ENCODE measurements at places on chromosomes 6 and 20. TPM values are rescaled to one million over a fixed set of nuclear protein-coding genes. Genes with fewer than 3 reads are reported as not detected.

GRCh38 chr6:158793432-158793831 is 25.7 kb downstream of the EZR start:
- DNase-seq, result no peak

Gene CBLN4
- not detected for polyA plus RNA-seq

Gene ARHGAP40
- polyA plus RNA-seq, result not detected

DNA sequence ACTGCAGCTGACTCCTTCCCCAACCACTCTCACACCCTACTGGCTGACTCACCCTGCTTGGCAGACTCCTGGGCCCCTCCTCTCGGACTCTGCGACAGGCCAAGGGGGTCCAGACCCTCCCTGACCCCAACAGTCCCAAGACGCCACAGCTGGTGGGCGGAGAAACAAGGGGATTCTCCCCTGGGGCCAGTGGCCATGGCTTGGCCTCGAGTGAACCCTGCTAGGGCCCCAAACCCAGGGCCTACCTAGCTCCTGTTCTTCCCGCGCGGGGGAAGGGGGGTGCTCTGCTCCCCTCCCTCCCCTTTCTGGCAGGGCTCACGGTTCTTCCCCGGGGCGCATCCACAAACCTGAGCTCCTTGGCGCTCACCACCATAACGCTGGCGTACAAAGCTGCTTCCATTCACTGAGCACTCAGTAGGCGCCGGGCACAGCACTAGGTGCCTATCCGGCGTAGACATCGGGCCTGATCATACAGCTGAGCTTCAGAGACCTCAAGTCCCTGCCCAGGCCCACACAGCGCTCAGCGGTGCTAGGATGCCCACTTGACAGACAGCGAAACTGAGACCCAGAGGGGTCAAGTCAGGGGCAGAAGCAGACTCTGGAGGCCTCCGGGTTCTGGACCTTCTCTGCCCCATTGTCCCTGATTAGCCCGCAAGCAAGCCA is 597 bp downstream of the ADA start:
- DNase-seq, result no peak

Gene HMGCLL1
- polyA plus RNA-seq, result not detected

Gene MTFR2
- polyA plus RNA-seq, result 0.52 TPM

Gene MYH7B
- not detected for polyA plus RNA-seq

GRCh38 chr6:85347812-85348211 is 102.1 kb upstream of the NT5E start:
- no peak for DNase-seq

GRCh38 chr6:135382182-135382628 is 115.3 kb downstream of the AHI1 start:
- DNase-seq, result no peak

Gene RSPH3
- polyA plus RNA-seq, result 2.5 TPM

DNA sequence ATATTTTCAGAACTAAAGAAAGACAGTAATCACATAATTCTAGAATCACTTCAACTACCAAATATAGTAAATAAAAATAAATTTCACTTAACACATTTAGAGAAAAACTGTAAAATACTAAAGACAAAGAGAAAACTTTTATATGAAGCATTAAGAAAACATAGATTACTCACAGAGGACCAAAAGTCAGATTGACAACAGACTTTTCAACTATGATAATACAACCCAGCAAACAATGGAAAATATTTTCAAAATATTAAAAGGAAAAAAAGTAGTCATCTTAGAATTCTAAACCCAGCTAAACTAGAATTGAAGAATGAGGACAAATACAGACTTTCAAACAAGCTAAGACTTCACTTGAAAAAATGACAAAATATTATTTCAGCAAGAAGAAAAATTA is 164.8 kb upstream of the ARID1B start:
- no peak for DNase-seq

- no peak for DNase-seq
Measured at GRCh38 chr20:46581391-46581790, 30.9 kb upstream of the OCSTAMP start.
